ENCODE measurements at places on chromosomes 5 and 9.

GRCh38 chr5:114830114-114830513 is 339.6 kb downstream of the TRIM36 start:
- no peak overlapping the region for H3K27ac ChIP-seq
- DNase-seq, result no peak
- H3K27me3 ChIP-seq, result no peaks in the 10 kb centered on the region
- H3K4me1 ChIP-seq, result no peaks in the 10 kb centered on the region
- no peak overlapping the region for H3K4me3 ChIP-seq
- no peaks in the 10 kb centered on the region for H3K36me3 ChIP-seq

- no peak overlapping the region for H3K4me3 ChIP-seq
- H3K36me3 ChIP-seq, result peaks cover 69% of the 10 kb centered on the region
These were observed 66.4 kb downstream of the PSMB7 start for GRCh38 chr9:124348831-124349230.

- no peak for DNase-seq
- no peak overlapping the region for H3K27ac ChIP-seq
- no peak overlapping the region for H3K4me3 ChIP-seq
- no peaks in the 10 kb centered on the region for H3K27me3 ChIP-seq
- H3K36me3 ChIP-seq, result no peaks in the 10 kb centered on the region
These were observed 98.1 kb downstream of the PAX5 start for GRCh38 chr9:36935768-36936497.

DNA sequence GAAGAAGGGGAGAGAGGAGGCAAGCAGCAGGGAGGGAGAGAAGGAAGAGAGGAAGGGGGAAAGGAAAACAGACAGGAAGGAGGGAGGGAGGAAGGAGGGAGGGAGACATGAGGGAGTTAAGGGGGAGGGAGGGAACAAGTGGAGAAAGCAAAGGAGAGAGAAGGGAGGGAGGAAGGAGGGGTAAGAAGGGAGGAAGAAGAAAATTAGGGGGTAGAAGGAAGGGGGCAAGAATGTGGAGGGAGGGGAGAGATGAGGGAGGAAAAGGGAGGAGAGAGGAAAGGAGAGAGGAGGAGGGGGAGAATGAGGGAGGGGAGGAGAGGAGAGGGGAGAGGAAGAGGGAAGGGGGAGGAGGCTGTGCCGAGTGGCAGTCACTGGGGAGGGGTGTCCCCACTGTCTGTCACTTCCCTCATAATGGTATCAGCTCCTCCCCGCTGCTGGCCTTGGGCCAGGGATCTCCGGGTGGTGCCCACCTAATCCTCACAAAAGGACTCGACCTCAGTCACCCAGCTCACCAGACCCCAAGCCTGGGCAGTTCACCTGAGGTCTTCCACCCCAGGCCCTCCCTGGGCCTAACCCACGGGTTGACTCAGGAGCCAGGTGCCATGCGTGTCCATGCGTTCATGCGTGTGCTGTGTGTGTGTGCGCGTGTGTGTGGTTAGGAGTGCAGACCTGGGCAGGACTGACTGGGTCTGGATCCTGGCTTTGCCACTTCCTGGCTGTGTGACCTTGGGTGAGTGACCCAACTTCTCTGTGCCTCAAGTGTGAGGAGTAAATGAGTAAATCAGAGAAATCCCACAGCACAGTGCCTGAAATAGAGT is 18.1 kb downstream of the C9orf50 start:
- H3K4me1 ChIP-seq, result peaks cover 14% of the 10 kb centered on the region
- DNase-seq, result no peak
- H3K27ac ChIP-seq, result no peak overlapping the region
- peaks cover 20% of the 10 kb centered on the region for H3K27me3 ChIP-seq

DNA sequence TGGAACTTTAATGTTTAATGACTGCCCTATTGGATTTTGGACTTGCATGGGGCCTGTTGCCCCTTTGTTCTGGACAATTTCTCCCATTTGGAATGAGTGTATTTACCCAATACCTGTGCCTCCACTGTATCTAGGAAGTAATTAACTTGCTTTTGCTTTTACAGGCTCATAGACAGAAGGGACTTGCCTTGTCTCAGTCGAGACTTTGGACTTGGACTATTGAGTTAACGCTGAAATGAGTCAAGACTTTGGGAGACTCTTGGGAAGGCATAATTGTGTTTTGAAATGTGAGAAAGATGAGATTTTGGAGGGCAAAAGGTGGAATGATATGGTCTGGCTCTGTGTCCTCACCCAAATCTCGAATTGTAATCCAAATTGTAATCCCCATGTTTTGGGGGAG is 368.2 kb downstream of the PDE4D start:
- no peak for DNase-seq
- no peaks in the 10 kb centered on the region for H3K27me3 ChIP-seq
- H3K4me1 ChIP-seq, result no peaks in the 10 kb centered on the region
- H3K4me3 ChIP-seq, result no peak overlapping the region

GRCh38 chr9:90795871-90796317 is 5.7 kb upstream of the SYK start:
- no peaks in the 10 kb centered on the region for H3K36me3 ChIP-seq
- no peak overlapping the region for H3K27ac ChIP-seq
- DNase-seq, result no peak
- H3K4me1 ChIP-seq, result no peaks in the 10 kb centered on the region
- H3K4me3 ChIP-seq, result no peak overlapping the region
- H3K27me3 ChIP-seq, result no peaks in the 10 kb centered on the region

DNA sequence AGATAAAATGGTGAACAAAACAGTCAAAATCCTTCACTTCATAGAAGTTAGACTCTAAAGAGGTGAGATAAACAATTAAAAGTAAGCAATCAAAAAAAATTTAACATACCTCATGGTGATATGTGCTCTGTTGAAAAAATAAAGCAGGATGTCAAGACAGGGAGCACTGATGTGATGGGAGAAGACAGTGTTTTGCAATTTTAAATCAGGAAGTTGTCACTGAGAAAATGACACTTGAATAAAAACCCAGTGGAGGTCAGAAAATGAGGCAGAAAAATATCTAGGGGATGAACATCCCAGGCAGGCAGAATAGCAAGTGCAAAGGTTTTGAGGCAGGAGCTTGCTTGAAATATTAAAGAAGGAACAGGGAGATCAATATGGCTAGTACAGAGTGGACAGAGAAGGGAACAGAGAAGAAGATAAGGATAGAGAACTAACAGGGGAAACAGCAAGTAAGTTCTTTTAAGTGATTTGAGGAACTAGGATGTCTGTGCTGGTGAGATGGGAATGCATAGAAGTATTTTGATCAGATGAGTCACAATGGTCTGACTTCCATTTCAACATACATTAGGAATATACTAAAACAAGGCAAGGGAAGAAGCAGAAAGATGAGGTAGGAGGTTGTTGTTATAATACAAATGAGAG is 130.4 kb downstream of the CHSY3 start:
- DNase-seq, result no peak
- no peak overlapping the region for H3K27ac ChIP-seq
- no peak overlapping the region for H3K4me3 ChIP-seq
- no peaks in the 10 kb centered on the region for H3K36me3 ChIP-seq

GRCh38 chr5:102773133-102773532 is 18.0 kb downstream of the PAM start:
- H3K27ac ChIP-seq, result no peak overlapping the region
- no peak overlapping the region for H3K4me3 ChIP-seq
- H3K27me3 ChIP-seq, result no peaks in the 10 kb centered on the region
- no peaks in the 10 kb centered on the region for H3K36me3 ChIP-seq
- H3K4me1 ChIP-seq, result no peaks in the 10 kb centered on the region

DNA sequence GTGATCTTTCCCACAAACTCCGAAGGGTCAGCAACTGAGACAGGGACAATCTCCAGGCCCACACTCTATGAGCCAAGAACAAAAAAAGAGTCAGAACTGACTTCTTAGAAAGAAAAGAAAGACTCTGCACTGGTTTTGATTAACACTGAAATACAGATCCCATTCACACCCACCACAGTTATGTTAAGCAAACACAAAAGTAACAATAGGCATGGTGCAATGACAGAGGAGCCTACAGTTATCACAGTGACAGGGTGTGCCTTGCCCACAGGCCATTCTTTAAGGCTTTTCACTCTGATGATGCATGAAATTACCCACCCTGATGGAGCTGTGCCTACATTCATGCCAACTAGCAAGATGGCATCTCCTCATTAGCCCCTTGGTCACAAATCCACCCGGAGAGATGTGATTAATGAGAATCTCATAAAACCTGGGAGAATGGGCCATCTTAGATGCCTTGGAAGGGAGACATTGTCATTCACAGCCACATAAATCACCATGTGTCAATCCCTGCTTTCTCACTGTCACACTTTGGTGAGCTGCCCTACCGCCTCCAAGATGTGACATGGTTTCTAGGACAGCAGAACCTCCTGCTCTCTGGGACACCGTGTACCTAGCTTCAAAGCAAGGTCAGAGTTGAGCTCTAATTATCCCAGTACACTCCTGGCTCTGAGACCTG is 27.6 kb upstream of the FSTL4 start:
- no peak for DNase-seq
- H3K36me3 ChIP-seq, result no peaks in the 10 kb centered on the region

DNA sequence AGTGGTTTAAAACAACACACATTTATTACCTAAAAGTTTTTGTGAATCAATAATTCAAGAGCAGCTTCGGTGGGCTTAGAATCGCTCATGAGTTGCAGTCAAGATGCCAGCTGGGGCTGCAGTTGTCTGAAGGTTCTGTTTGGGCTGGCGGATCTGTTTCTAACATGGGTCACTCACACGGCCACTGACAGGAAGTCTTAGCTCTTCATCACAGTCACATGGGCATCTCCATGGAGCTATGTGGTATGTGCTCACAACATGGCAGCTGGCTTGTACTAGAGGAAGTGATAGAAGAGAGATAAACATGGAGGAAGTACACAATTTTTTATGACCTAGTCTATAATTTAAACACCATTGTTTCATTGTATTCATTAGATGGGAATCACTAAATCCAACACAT is 11.2 kb downstream of the KLHL9 start:
- H3K27me3 ChIP-seq, result no peaks in the 10 kb centered on the region
- H3K36me3 ChIP-seq, result no peaks in the 10 kb centered on the region

GRCh38 chr9:33111631-33112030 is 35.2 kb upstream of the SMU1 start:
- H3K4me3 ChIP-seq, result no peak overlapping the region
- H3K27ac ChIP-seq, result no peak overlapping the region
- no peak for DNase-seq
- no peaks in the 10 kb centered on the region for H3K27me3 ChIP-seq

- H3K4me1 ChIP-seq, result no peaks in the 10 kb centered on the region
- peaks cover 7% of the 10 kb centered on the region for H3K36me3 ChIP-seq
- DNase-seq, result no peak
- no peaks in the 10 kb centered on the region for H3K27me3 ChIP-seq
- no peak overlapping the region for H3K27ac ChIP-seq
These were observed 47.7 kb downstream of the MAPKAP1 start for GRCh38 chr9:125659201-125659840.

GRCh38 chr9:3262826-3263529 is 262.8 kb downstream of the RFX3 start:
- H3K27ac ChIP-seq, result no peak overlapping the region
- no peak for DNase-seq
- H3K27me3 ChIP-seq, result no peaks in the 10 kb centered on the region
- no peak overlapping the region for H3K4me3 ChIP-seq

DNA sequence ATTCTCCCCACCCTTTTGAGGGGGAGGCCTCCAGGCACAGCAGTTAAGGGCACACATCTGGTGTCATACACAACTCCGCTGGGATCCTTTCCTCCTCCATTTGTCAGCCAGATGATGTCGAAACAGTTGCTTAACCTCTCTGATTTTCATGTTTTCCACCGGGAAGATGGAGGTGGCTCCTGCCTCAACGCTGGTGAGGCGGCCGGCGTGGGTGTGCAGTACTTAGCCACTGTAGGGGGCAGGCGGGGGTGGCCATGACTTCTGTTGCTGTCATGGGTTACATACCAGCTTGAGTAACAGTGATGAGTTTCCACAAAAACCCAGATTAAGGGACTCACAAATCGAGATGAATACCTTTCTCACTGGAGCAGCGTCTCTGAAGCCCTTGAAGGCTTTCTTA is 63.1 kb upstream of the EPB41L4B start:
- H3K27me3 ChIP-seq, result peaks cover 10% of the 10 kb centered on the region
- no peak for DNase-seq
- H3K4me3 ChIP-seq, result no peak overlapping the region
- H3K4me1 ChIP-seq, result no peaks in the 10 kb centered on the region

GRCh38 chr9:89795538-89796195 is 190.9 kb downstream of the GADD45G start:
- no peaks in the 10 kb centered on the region for H3K36me3 ChIP-seq
- DNase-seq, result no peak
- no peak overlapping the region for H3K4me3 ChIP-seq
- no peak overlapping the region for H3K27ac ChIP-seq
- H3K4me1 ChIP-seq, result no peaks in the 10 kb centered on the region
- H3K27me3 ChIP-seq, result no peaks in the 10 kb centered on the region

DNA sequence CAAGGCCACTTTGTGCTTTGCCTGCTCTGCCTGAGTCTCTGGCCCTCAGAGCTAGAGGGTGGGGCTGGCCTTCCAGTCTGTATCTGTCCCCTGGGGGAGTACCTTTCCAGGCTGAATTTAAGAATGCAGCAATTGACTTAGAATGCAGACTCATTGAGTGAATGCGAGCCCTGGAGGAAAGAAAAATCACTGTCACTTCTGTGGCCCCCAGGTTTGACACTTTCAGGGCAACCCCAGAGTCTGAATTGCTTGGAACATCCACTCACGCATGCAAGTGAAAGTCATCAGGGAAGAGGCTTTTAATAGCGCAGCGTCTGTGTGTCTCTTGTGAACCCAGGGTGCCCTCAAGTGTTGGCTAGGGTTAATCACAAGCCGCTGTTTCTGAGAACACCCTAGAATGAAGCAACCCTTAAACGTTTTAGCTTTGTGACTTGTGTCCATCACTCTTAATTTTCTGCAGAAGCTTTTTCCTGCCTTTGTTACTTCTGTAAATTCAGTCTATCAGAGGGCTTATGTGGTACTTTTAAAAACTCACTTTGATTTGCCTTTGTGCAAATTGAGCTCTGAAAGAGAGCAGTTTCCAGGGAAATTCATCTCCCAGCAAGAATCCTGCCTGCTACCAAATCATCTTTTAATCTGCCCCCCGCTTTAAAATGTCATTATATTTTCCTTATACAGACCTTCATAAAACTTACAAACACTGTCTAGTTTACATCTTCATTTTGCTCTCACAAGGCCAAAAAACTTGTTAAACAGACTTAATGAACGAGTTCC is 146.8 kb upstream of the IQGAP2 start:
- H3K36me3 ChIP-seq, result no peaks in the 10 kb centered on the region
- no peak overlapping the region for H3K27ac ChIP-seq
- peak overlapping the region; percentile 6 for H3K4me3 ChIP-seq
- no peaks in the 10 kb centered on the region for H3K27me3 ChIP-seq

- H3K4me1 ChIP-seq, result no peaks in the 10 kb centered on the region
- H3K36me3 ChIP-seq, result no peaks in the 10 kb centered on the region
- H3K4me3 ChIP-seq, result no peak overlapping the region
- no peak for DNase-seq
- no peak overlapping the region for H3K27ac ChIP-seq
- H3K27me3 ChIP-seq, result peaks cover 11% of the 10 kb centered on the region
These were observed 31.3 kb downstream of the OR2V1 start for GRCh38 chr5:181099602-181100086.

DNA sequence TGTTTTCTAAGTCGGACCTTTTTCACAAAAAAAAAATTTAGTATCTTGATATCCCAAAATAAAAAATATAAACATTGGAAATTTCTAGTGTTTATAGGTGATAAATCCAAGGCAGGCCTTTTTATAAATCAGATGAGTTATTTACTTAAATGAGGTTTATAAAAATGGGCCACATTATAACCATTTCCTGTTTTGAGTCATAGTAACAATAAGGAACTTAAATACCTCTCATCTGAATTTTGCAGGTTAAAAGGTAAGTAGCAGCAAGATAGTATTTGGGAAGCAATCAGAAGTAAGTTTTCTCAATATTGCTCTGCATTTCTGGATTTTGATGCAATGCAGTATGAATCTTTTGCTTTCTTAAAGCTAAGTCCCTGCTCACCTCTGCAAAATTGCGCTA is 3.9 kb downstream of the SPTAN1 start:
- H3K27me3 ChIP-seq, result no peaks in the 10 kb centered on the region
- H3K36me3 ChIP-seq, result no peaks in the 10 kb centered on the region
- H3K4me3 ChIP-seq, result no peak overlapping the region
- no peak overlapping the region for H3K27ac ChIP-seq
